ENCODE measurements at places on chromosomes 12 and 14. TPM values are rescaled to one million over a fixed set of nuclear protein-coding genes. Genes with fewer than 3 reads are reported as not detected.

The EPS8 gene
- polyA plus RNA-seq = 32.2 TPM

- no peak for DNase-seq
Measured at GRCh38 chr14:100783630-100784370, 42.1 kb upstream of the MEG3 start.

DNA sequence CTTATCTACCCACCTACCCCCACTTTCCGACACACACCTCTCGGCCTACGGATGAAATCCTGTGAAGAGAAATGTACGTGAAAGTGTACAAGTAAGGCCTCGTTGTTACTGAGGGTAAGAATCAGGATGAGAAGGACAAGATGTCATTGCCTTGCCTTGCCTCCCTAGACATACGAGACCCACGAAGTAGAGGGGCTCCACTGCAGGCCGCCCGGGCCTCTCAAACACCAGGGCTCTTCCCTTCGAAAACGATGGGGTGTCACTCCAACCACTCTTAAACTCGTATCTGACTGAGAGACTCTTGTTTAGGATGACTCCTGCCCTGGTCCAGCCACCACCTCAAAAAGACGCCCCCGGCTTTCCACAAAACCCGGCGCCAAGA is 498 bp downstream of the RACGAP1 start:
- no peak for DNase-seq

GRCh38 chr12:88693837-88694445 is 113.7 kb upstream of the KITLG start:
- no peak for DNase-seq

DNA sequence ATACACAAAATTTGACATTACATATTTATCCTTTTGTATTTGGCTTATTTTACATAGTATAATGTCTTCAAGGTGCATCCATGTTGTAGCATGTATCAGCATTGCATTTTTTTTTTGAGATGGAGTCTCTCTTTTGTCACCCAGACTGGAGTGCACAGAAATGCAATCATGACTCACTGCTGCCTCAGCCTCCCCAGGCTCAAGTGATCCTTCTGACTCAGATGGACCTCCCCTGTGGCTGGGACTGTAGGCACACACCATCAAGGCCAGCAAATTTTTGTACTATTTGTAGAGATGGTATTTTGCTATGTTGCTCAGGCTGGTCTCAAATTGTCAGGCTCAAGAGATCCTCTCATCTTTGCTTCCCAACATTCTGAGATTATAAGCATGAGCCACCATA is 214.4 kb upstream of the ALG10B start:
- DNase-seq = no peak

GRCh38 chr12:46663318-46663717 is 162.5 kb downstream of the SLC38A4 start:
- no peak for DNase-seq
